DND-41 (cell line): ENCODE measurements at places on chromosomes 7 and 10.

- no peak for DNase-seq
These were observed 67.1 kb downstream of the AOAH start for GRCh38 chr7:36657036-36657660.

DNA sequence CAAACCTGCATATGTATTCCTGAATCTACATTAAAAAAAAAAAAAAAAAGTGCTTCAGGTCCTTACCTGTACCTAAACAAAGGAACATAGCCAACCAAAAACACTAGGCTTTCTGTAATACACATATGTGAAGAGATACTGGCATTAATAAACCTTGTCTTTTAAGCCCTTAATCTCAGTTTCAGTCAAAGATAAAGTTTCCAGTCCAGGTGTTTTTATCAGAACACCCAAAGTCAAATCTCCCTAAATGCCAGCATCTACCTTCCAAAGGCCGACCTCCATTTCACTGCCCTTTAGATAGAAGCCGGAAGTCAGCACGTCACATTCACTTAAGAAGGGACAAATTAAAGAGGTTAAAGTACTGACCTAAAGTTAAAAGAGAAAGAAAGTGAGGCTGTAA lies 79.8 kb upstream of the NEBL start:
- no peak for DNase-seq

GRCh38 chr10:126650161-126650560 lies 20.3 kb downstream of the C10orf90 start:
- no peak for DNase-seq

- DNase-seq, result peak; percentile 72
These were observed 328.4 kb upstream of the AOAH start for GRCh38 chr7:37052705-37053104.

- DNase-seq, result no peak
These were observed 6.3 kb upstream of the C7orf33 start for GRCh38 chr7:148584154-148584827.

GRCh38 chr10:58781873-58782488 lies 269.3 kb downstream of the BICC1 start:
- no peak for DNase-seq

GRCh38 chr10:1860351-1860750 lies 123.0 kb upstream of the ADARB2 start:
- DNase-seq, result no peak

DNA sequence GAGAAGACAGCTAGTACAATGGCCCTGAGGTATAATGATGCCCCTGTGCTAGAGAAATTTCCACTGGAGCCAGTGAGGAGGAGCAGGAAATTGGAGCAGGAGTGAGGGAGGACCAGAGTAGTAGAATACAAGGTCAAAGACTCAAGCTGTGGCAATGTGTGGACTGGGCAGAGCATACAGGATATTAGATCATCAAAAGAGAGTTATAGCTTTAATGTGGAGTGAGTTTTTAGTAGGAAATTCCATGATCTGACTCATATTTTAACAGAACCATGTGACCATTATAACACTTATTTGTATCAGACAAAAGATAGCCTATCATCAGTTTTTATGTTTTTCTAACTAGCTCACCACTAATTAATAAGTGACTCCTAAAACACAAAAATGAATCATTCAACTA lies 154.1 kb downstream of the DGKB start:
- DNase-seq, result no peak

DNA sequence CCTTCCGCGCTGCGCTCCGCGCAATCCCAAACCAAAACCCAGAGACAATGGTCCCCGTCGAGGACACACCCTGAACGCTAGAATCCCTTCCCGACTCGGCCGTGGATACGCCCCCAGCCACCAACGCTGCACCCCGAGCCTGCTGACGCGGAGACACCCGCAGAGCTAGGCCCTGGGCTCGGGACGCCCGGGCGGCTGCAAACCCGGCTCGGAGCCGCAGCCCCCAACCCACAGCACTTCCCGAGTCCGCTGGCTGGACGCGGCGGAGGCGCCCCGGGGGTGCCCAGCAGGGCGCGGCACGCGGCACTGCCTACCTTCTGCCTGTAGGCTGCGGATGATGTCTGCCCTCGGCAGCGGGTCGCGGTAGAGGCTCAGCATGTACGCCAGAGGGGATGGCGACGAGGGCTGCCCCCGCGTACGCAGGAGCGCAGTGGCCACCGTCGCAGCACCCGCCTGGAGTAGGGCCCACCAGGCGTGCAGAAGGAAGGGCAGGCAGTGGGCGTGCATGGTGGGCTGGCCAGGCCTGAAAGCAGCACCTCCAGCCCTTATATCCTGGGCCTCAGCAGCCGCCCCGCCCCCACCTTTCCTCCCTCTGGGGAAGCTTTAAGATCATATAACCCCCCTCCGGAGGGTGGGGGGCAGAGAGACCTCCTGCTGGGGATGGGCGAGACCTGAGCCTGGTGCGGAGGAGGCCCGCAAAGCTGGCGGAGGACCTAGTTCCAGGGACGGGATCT lies at the start of gene NODAL:
Gene NODAL, minus strand, starts transcription at position 521 of the 734 bp plus-strand sequence. Its CDS starts 14 bp downstream, at position 507.
- no peak for DNase-seq

GRCh38 chr7:21923658-21924057 lies 22.0 kb downstream of the CDCA7L start:
- no peak for DNase-seq

DNA sequence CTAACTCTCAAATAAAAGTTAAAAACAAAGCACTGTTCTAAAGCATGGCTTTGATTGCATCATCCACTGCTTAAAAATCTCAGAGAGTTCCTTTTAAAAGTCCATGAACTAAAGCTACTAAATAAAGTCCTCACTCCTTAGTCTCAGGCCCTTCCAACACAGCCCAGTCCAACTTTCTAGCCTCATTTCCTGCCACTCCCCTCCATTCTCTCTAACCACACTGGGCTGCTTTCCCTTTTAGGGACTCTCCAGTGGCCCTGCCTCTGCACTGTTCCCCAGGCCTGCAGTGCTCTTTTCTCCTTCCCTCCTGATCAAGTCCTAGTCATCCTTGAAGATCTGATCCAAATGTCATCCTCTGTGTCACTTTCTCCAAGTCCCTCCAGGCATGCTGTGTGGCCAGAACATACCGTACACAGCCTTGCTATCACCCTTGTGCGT lies 56.9 kb upstream of the PPP1R3C start:
- DNase-seq, result peak; percentile 14

GRCh38 chr10:104498347-104499081 lies 142.6 kb upstream of the SORCS3 start:
- no peak for DNase-seq

DNA sequence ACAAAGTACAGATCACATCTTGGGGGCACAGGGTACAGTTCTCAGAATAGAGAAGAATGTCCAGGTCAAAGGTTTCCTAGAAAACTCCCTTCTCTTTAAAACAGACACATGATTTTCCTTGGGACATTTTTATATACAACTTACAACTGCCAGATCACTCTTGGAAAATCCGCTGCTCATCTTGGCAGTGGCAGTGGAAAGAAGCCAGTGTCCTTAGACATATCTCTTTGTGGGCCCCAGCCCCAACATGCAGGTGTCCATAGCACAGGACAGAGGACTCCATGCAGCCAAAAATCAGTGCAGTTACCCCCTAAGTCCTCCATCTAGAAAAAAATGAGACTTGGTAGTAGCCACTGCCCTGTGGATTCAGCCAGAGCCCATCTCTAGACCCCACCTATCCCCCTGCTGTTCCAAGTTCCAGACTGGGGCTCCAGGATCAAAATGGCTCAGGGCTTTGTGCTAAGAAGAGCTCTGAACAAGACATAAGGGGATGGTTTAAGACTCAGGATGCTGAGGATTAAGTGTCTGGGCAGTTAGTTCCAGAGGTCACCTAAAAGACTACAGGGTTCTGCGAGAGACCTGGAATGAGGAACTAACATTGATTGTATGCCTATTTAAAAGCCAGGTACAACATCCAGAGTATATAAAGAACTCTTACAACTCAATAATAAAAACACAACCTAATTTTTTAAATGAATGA lies 34.4 kb downstream of the HIPK2 start:
- DNase-seq, result no peak

GRCh38 chr10:104331208-104331838 lies 6.9 kb downstream of the ITPRIP start:
- DNase-seq, result no peak

- DNase-seq, result no peak
These were observed 131.3 kb downstream of the ALOX5 start for GRCh38 chr10:45505311-45505710.

- no peak for DNase-seq
These were observed 186.9 kb downstream of the AHR start for GRCh38 chr7:17485368-17485767.

- DNase-seq, result no peak
These were observed 92.9 kb upstream of the LRRTM3 start for GRCh38 chr10:66832781-66833422.

- DNase-seq, result no peak
These were observed 21.3 kb upstream of the NUB1 start for GRCh38 chr7:151320263-151320845.

DNA sequence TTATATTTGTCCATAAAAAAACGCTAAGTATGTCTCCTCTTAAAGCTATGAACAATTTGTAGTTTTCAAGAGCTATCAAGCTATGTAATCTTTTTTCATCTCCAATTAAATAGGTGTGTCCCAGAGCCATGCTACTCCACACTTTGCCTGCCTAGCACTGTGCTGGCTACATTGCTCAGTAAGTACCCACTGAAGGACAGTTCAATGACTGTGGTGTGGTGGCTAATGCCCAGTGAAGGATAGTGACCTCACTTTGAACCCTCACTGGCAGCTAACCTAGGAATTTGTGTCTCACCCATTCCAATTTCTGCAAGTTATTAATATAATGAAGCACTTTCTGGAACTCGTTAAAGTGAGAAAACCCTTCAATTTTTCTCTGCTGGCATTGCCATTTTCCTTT lies 14.4 kb upstream of the TRUB1 start:
- DNase-seq, result no peak

GRCh38 chr7:112271162-112271561 lies 64.7 kb downstream of the ZNF277 start:
- no peak for DNase-seq

DNA sequence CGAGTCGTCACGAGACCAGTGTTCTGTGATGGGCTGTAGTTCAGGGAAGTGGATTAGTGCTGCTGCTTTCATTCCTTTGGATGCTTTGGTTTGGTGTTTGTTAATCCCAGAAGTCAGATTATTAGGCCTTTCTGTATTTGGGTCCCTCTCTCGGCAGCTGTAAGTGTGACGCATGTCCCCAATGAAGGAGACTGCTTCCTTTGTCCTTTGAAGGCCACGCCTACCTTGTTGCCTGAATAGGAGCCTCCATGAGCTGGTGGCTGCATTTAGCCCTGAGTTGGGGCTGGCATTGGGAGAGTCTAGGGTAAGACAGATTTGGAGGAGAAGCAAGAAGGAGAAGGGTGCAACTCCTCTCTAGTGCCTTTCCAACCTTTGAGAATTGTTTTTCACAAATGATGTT lies 34.5 kb downstream of the DOCK1 start:
- DNase-seq, result no peak

GRCh38 chr7:40097728-40098127 lies 36.7 kb downstream of the MPLKIP start:
- no peak for DNase-seq

GRCh38 chr7:44149571-44150465 lies 8.7 kb upstream of the MYL7 start:
- DNase-seq, result no peak

DNA sequence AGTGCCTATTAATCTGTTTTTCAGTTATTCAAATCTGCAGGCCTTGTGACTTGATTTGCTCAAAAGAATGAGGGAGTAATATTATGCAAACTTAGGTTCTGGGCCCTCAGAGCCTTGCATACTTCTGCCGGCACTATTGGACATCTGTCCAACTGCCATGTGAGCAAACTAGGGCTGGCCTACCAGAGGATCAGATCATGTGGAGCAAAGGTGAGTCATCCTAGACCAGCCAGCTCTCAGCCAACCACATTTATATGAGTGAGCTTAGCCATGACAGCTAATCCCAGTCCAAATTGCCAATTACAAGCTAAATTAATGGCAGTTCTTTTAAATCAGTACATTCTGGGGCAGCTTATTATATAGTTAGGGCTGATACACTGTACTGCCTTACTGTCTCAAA lies 69.6 kb downstream of the SDHAF3 start:
- DNase-seq, result no peak

GRCh38 chr10:61248013-61248412 lies 205.2 kb downstream of the TMEM26 start:
- no peak for DNase-seq

GRCh38 chr10:12406764-12407400 lies 57.5 kb downstream of the CAMK1D start:
- DNase-seq, result no peak

GRCh38 chr10:62433181-62433692 lies 59.1 kb downstream of the ZNF365 start:
- no peak for DNase-seq

DNA sequence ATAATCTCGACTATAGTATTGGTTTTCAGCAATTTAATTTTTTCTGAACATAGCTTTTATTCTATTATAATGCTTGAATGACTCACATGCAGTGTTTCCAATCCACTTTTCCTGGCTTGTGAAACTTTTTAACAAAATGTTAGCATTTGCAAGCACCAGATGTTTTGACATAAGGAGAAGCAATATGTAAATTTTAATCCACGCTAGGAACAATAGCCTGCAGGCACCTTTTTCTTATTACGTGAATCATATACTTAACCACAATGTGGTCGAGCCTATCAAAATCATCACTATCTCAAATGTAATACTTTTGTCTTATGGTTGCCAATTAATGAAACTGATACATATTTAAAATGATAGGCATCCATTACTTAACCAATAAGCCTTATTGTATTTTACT lies 97.1 kb downstream of the TFEC start:
- DNase-seq, result no peak

- no peak for DNase-seq
These were observed 288.2 kb upstream of the SEMA3D start for GRCh38 chr7:85475071-85475470.

DNA sequence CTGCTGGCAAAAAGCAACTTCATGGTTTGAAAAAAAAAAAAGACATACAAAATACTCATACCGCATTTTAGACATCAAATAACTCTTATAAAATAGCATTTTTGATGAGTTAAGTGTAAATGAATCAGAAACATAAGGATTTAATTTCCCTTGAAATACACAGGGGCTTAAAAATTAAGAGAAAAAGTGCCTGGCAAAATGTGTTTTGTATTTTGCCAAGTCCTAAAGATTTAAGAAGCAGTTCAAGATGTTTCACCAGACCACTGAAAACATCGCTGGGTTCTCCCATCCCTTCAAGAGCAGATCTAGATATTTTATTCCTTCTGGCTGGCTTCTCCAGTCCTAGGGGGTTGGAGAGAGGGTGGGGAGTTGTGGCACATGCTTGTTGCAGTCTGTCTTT lies 396.4 kb downstream of the INHBA start:
- DNase-seq, result no peak

GRCh38 chr10:76559892-76560220 lies 1077.8 kb downstream of the KCNMA1 start:
- DNase-seq, result no peak
